ENCODE measurements at places on chromosomes 2 and 18.
A peak's percentile ranks its signal among the peaks of the same experiment; 100 is the strongest.

- DNase-seq, result no peak
Observed at GRCh38 chr2:196314780-196315179, 143.4 kb upstream of the STK17B start.

DNA sequence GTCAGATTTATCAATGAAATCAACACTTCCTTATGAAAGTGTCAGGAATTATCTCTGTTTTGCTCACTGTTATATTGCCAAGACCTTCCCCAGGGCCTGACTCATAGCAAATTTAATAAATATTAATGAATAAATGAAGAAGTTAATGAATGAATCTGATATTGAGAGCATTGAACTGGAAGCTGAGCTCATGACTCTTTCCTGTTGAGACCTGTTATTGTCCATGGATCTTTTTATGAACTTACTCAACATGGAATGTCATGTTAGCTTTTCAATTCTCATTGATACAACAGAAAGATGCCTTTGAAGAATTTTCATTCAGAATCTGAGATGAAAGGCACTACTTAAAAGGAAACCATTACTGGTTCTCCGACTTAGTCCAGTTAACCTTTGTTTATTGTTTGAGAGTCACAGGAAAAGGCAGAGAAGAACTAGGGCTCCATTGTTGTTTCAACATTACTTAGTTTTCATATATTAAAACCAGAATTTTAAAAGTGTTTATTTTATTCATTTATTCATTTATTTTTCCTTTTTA, 90.4 kb upstream of the UNC80 start:
- no peak for DNase-seq

GRCh38 chr2:96699621-96700020, 40.2 kb downstream of the LMAN2L start:
- no peak for DNase-seq

DNA sequence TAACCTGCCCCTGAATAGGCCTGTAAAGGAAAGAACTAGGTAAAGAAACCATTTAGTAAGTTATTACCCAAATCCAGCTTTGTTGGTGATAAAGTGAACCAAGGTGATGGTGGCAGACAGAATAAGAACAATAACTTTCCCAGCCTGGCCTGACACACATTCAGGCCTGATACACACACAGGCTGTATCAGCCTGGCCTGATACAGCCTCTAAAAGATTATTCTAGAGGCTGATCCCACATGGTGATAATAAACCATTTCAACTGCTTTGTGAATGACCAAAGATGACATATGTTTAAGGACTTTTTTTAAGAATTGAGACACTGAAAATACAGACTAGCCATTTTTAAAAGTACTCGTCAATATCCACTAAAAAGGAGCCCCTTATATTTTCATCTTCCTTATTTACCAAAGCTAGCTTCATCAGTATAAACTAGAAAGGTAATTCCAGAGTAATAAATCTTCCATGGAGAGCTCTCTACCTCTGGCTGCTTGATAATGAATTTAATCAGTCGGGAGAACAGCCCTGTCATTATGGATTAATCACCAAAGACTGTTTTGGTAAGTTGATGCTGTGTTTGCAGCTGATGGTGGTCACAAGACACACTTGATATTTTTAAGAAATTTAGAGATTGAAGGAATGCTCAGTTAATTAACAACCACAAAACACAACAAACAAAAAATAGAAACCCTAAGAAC, 77.2 kb downstream of the SLC8A1 start:
- DNase-seq, result no peak

GRCh38 chr2:191894681-191895147, 47.8 kb upstream of the CAVIN2 start:
- no peak for DNase-seq

GRCh38 chr2:203394519-203395227, 66.5 kb downstream of the ABI2 start:
- no peak for DNase-seq

- DNase-seq, result no peak
Observed at GRCh38 chr18:10234281-10234680, 220.2 kb upstream of the APCDD1 start.

GRCh38 chr2:5036256-5036655, 655.9 kb upstream of the SOX11 start:
- no peak for DNase-seq

DNA sequence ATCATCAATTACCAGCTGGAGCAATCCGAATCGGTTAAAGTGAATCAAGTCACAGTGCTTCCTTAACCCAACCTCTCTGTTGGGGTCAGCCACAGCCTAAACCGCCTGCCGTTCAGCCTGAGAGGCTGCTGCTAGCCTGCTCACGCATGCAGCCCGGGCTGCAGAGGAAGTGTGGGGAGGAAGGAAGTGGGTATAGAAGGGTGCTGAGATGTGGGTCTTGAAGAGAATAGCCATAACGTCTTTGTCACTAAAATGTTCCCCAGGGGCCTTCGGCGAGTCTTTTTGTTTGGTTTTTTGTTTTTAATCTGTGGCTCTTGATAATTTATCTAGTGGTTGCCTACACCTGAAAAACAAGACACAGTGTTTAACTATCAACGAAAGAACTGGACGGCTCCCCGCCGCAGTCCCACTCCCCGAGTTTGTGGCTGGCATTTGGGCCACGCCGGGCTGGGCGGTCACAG, 496 bp upstream of the ITGA4 start:
- peak; percentile 12 for DNase-seq

GRCh38 chr2:159995038-159995437, 67.4 kb downstream of the PLA2R1 start:
- DNase-seq, result no peak

DNA sequence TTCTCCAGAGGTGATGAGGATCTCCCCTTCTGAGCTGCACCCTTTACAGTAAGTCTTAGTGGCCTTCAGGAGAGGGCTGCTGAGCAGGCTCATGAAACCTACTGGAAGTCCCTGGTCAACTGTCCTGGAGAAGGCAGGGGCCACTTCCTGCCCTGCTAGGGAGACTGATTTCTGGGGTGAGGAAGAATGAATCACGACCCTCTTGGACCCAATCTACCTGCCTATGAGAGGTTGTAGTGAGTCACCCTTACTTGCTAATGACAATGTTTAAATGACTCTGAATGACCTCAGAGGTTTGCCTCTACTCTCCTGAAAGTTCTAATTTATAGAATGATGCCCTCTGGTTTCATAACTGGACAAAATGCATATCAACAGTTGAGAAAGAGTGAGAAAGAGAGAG, 79.4 kb upstream of the FAM136A start:
- no peak for DNase-seq

DNA sequence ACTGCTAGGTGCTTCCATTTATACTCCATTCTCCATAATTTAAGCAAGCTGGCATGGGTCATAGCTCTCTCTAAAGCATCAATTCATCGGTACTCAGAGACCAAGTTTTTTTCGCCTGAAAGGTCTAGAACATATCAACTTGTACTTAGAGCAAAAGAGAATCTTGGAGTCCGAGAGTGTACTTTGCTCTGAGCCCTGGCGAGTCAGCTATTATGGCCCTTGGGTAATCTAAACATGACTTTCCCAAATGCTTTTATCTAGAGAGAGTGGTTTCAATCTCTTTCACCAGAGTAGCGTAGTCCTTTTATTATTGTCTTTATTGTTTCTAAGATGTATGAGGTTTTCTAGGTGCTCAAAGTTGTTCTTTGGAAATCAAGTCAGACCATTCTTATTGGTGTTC, 34.4 kb downstream of the MAIP1 start:
- DNase-seq, result no peak

DNA sequence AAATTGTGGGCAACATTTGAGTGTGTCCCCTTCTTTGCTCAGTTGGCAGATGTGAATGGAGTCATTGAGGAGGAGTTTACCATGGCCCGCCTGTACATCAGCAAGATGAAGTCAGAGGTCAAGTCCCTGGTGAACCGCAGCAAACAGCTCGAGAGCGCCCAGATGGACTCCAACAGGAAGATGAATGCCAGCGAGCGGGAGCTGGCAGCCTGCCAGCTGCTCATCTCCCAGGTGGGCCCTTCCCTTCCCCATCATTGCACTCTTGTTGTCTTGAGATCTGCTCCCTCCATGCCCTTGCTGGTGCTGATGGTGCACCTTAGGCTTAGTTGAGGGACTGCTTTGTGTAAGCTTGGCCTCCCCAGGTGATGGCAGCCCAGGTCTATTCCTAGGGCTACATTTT, 47.5 kb upstream of the LYPD6B start:
- DNase-seq, result no peak

GRCh38 chr18:28079883-28080282, 97.0 kb downstream of the CDH2 start:
- DNase-seq, result no peak

GRCh38 chr2:181380581-181380980, 76.6 kb upstream of the ITGA4 start:
- no peak for DNase-seq

- no peak for DNase-seq
Observed at GRCh38 chr2:44342854-44343253, 18.4 kb downstream of the PREPL start.

DNA sequence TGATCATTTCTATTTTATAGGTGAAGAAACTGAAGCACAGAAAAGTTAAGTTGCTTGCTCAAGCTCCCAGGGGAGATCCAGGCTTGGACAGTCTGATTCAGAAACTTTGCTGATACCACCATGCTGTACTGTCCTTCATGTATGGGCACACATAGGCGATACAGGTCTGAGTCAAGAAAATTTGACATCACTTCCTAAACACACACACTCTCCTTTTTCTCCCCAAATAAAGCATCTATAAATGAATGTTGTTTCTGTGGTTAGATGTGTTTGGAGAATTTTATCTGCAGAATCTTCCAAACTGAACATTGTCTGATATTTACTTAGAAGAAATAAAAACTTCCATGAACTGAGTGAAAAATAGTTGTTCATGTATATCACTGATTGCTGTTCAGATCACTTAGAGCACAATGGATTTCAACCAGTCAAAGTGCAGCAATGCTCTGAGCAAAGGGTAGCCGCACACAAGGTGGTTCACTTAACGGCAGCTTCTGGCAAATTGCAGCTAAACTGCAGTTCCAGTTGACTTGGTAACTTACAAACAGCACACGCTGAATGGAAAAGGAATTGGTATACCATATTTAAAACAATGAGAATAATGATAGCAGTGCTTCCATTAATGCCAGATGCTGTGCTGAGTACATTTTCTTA, 10.0 kb upstream of the AGFG1 start:
- no peak for DNase-seq

DNA sequence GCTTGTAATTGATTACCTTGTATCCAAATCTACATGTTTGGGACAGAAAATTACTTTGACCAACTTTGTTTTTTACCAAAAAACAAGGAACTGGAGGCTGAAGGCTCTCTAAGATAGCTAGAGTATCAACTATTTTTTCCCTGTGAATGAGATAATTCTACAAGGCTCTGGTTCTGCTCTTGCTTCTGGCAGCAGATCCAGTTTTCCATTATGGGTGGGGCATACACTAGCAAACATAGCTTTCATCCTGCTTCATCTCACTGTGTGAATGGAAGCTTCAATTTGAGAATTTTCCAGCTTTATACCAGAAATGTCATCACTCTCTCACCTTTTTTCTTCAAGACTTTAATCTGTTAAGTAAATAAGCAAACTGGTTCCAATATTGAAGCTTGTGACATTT, 249.7 kb downstream of the RPRM start:
- no peak for DNase-seq

GRCh38 chr2:189367343-189367742, 73.9 kb upstream of the WDR75 start:
- DNase-seq, result no peak

- no peak for DNase-seq
Observed at GRCh38 chr2:130899306-130899705, 62.6 kb downstream of the ARHGEF4 start.

DNA sequence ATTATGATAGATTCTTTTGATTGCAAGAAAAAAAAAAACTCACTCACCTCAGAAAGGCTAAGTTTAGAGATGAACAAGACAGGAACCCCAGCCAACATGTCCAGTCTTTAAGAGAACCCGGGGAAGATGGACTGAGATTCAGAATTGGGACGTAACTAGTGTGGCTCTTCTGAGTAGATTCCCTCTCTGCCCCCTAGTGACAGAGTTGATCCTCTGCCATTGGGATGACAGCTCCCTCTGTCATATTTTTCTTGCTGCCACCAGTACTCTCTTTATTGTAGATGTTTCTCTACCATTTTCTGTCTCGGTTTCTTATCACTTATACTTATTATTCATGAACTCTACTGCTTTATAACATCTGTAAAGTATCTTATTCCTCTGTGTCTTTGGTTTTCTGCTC, 77.7 kb downstream of the GULP1 start:
- no peak for DNase-seq

DNA sequence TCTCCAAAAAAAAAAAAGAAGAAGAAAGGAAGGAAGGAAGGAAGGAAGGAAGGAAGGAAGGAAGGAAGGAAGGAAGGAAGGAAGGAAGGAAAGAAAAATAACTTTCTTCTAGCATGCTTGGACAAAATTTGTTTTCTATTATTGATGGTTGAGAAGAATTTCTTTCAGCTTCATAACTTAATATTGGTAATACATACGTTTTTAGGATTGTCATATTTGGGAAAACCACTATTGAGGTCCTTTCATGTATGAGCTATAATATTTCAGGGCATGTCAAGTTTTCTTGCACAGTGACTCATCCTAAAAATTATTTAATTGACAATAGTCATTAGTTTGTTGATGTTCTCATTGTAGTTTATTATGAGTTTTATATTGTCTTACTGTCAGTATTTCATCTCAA, 66.4 kb upstream of the PKDCC start:
- DNase-seq, result no peak

- no peak for DNase-seq
Observed at GRCh38 chr18:50190926-50191325, 4.0 kb downstream of the MYO5B start.

- DNase-seq, result no peak
Observed at GRCh38 chr18:57428221-57429150, 6.7 kb upstream of the ONECUT2 start.

DNA sequence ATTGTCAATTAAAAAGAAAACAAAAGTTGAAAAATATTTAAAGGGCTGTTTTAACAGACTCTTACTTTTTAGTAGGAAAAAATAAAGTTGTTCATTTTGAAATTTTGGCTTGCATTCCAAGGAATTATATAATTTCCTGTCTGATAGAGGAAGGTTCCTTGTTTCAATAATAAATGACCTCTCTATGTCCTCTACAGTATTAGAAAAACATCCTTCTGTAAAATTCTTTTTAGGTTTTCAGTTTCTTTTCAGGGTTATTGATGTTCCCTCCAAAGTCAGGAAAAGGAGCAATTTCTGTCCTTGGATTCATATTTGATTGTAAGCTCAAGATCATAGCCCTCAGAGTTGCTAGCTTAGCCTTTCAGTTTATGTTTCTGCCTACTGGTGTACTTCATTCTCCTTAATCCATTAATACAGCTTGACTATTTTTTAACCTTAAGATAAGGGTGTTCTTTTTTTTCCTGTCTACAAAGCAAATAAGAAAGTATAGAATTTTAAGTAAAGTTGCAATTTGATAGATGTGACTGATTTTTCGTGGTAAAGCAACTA, 125.2 kb upstream of the COL3A1 start:
- DNase-seq, result no peak

All from stimulated activated CD4-positive, alpha-beta T cell treated with anti-CD3 and anti-CD28 coated beads, TNF-alpha, amount 100 ng/mL, for 1 hour (primary cell).